ENCODE measurements at places on chromosomes 2 and 18. TPM values are rescaled to one million over a fixed set of nuclear protein-coding genes. Genes with fewer than 3 reads are reported as not detected.
A peak's percentile ranks its signal among the peaks of the same experiment; 100 is the strongest.

GRCh38 chr2:218217360-218218267 lies 625 bp downstream of the ARPC2 start:
- peak overlapping the region; percentile 93 for H3K4me3 ChIP-seq
- no peaks in the 10 kb centered on the region for H3K36me3 ChIP-seq
- DNase-seq = peak; percentile 60
- H3K4me1 ChIP-seq = peaks cover 27% of the 10 kb centered on the region
- H3K27ac ChIP-seq = peak overlapping the region; percentile 80

DNA sequence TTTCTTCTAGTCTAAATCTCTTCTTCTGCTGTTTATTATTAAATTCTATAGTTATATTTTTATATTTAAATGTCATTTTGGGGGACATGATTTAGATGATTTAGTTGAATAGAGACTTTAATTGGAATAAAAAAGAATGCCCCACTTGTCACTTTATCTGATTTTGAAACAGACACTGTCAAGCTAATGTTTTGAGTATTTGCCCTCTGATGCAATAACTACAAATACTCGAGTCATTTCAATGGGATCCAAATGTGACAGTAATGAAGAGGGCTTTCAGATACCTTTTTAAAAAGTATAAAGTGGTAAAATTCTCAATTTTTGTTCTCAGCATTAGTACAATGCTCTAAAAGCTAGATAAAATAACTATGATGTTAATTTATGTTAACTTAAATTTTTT lies 257.3 kb upstream of the SESTD1 start:
- H3K4me1 ChIP-seq = no peaks in the 10 kb centered on the region
- H3K27me3 ChIP-seq = no peaks in the 10 kb centered on the region
- no peaks in the 10 kb centered on the region for H3K36me3 ChIP-seq

DNA sequence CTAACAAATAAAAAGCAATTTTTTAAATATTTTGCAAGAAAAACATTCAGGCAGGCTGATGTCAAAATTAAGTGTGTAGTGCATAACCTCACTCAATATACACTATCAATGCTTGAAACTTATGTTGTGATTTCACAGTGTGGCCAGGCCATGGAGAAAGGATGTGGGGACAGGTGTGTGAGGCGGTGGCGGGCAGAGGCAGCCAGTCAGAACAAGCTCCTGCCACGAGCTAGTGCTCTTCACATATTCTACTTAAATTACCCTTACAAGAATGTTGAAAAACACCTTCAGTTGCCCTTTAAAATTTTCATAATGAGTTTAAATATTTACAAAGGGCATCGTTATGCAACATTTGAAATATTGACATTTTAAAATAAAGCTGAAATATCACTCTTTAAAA lies 43.2 kb downstream of the CYB5A start:
- no peak overlapping the region for H3K4me3 ChIP-seq
- H3K36me3 ChIP-seq = peaks cover 6% of the 10 kb centered on the region
- no peaks in the 10 kb centered on the region for H3K27me3 ChIP-seq
- DNase-seq = no peak
- H3K4me1 ChIP-seq = no peaks in the 10 kb centered on the region

DNA sequence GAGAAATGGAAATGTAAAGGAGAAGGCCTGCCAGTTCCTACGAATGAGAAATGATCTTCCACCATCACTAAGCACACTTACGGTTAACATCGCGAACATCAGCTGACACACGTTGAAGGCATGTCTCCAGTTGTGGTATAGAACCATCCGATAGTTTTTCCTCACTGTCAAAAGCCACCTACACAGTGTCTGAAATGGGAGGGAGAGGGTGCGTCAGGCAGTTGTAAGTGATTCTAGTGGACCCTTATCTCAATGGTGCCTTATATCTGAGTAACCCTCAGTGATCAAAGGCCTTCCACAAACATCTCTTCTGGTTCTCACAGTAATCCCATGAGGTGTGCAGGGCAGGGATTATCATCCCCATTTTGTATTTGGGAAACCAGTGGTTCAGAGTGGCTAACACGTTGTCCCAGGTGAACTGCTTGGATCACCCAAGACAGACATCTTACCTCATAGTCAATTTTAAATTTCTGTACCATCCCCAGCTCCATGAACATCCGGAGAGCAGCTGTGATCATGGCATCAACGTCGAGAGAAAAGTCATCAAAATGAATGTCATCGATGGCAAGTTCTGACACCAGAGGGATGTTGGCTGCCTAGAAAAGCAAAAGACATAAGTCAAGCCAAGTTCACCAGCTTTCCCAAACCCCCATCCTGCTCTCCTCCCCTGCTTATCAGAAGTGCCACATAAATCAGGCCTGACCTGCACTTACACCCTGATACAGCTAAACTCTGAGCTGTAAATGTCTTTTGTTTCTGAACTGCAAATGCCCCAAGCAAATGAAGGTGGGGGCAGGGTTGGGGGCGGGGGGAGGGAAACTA lies 335.2 kb downstream of the AGPS start:
- no peak overlapping the region for H3K27ac ChIP-seq
- no peak overlapping the region for H3K4me3 ChIP-seq
- H3K27me3 ChIP-seq = no peaks in the 10 kb centered on the region
- no peak for DNase-seq

GRCh38 chr2:99926986-99927385 lies 215.4 kb downstream of the AFF3 start:
- no peak for DNase-seq
- peaks cover 16% of the 10 kb centered on the region for H3K4me1 ChIP-seq
- H3K36me3 ChIP-seq = peaks cover 4% of the 10 kb centered on the region
- no peak overlapping the region for H3K27ac ChIP-seq

DNA sequence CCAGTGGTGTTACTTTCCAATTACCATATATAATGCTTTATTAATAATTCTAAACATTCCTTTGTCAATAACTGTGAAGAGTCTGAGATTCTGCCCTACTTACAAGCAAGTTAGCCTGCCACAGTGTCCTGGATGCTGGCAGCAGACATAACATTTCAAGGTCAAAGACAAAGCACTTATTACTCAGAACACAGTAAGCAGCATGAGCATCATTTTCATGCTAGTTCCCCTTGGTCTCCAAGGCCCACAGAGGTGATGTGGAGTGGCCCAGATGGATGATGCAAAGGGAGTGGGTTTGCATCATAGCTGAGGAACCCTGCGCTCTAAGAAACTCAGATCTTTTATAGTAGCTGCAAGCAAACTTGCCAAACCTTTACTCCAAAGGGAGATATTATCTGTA lies 349.7 kb downstream of the ZEB2 start:
- H3K27me3 ChIP-seq = no peaks in the 10 kb centered on the region
- H3K4me1 ChIP-seq = peaks cover 3% of the 10 kb centered on the region
- no peaks in the 10 kb centered on the region for H3K36me3 ChIP-seq
- no peak overlapping the region for H3K27ac ChIP-seq

- peaks cover 2% of the 10 kb centered on the region for H3K27me3 ChIP-seq
- no peak overlapping the region for H3K27ac ChIP-seq
These were observed 199.6 kb upstream of the FBXO11 start for GRCh38 chr2:48105848-48106247.

ITGA6 gene
- total RNA-seq = 0.81 TPM

DNA sequence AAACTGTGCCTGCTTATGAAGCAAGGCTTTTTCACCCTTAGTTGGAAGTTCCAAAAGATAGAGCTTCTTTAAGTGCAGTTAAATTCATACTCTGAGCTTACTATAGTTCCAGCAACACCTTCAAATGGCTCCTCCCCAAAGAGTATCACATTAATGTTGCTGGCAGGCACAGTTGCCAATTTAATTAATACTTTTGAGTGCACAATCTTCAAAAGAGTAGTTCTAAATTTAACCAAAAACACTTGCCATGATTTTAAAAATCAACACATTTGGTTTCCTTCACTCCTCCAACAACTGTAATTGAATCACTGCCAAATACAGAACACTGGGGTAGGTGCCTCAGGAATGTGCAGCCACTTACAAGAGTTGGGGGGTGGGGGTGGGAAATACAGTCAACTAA lies 150.6 kb upstream of the UBE2E3 start:
- H3K4me1 ChIP-seq = no peaks in the 10 kb centered on the region
- no peak for DNase-seq
- no peak overlapping the region for H3K4me3 ChIP-seq
- no peak overlapping the region for H3K27ac ChIP-seq

GRCh38 chr2:106270471-106270891 lies 76.4 kb upstream of the UXS1 start:
- DNase-seq = no peak
- no peak overlapping the region for H3K27ac ChIP-seq
- H3K4me1 ChIP-seq = peaks cover 1% of the 10 kb centered on the region
- H3K4me3 ChIP-seq = peak overlapping the region; percentile 82
- no peaks in the 10 kb centered on the region for H3K27me3 ChIP-seq

BOLL gene
- total RNA-seq = not detected

DNA sequence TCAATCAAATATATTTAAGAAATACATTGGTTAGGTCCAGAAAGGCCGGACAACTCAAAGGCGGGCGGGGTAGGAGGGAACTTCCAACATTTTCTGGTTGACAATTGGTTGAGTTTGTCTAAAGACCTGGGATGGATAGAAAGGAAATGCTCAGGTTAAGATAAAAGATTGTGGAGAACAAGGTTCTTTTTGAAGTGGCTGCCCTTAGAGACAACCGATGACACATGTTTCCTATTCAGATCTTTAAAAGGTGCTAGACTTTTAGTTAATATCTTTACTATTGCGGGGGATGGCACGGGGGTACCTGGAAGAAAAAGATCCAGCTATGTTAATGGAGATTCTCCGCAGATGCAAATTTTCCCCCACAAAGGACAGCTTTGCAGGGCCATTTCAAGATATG lies 10.0 kb upstream of the AP1S3 start:
- H3K27me3 ChIP-seq = peaks cover 2% of the 10 kb centered on the region
- no peak overlapping the region for H3K27ac ChIP-seq
- no peak for DNase-seq
- H3K4me1 ChIP-seq = no peaks in the 10 kb centered on the region

DNA sequence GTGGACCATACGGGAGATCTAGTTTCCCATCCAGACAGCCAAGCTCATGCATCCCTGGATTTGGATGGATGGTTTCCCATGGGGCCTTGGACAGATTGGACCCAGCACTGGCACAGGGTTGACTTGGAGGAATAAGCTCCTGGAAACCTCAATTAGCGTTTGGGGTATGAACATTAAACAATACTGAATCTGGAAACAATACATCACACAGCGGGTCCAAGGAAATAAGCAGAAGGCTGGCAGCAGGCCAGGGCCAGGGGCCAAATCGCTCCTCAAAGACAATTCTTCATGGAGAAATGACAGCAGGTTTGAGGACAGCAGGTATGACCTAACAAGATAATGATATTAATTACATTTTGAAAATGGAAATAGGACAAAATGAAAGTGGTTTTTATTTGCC lies 540.6 kb downstream of the RIT2 start:
- no peaks in the 10 kb centered on the region for H3K27me3 ChIP-seq
- no peaks in the 10 kb centered on the region for H3K36me3 ChIP-seq
- peak overlapping the region; percentile 6 for H3K27ac ChIP-seq
- peaks cover 3% of the 10 kb centered on the region for H3K4me1 ChIP-seq
- no peak for DNase-seq

DNA sequence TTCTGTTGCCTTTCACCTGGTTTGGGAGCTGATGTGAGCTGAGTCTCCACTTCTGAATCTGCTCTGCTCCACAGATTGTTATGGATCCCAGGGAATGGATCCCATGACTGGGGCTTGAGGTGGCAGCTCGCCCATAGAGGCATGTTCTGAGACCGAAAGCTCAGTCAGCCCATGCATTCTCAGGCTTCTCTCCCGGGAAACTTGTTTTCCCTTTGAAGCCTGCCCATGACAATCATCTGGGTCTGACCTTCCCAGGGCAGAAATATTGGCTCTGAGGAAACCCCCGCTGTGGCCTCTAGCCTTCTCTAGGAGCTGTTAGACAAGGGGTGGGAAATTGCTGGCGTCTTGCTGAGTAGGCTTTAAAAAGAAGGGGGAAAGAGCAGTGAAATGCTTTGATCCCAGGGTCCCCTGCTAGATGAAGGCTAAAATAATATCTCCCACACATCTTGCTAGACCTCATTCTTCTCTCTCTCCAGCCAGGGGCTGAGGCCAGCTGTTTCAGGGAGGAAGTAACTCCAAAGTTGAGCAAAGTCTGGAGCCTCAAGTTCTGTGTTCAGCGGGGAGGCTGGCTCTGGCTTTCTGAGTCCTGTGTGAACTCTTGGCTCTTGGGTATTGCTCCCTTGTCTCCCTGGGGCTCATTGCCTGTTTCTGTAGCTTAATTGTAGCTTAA lies 2.0 kb downstream of the VAMP8 start:
- no peaks in the 10 kb centered on the region for H3K36me3 ChIP-seq
- H3K27me3 ChIP-seq = peaks cover 6% of the 10 kb centered on the region

MPP4 gene
- 0.25 TPM for total RNA-seq

- no peak overlapping the region for H3K27ac ChIP-seq
- H3K27me3 ChIP-seq = peaks cover 1% of the 10 kb centered on the region
- no peak overlapping the region for H3K4me3 ChIP-seq
- DNase-seq = no peak
These were observed 3.2 kb downstream of the TMEM182 start for GRCh38 chr2:102765061-102765460.

GRCh38 chr2:204452464-204453023 lies 92.7 kb upstream of the PARD3B start:
- H3K4me1 ChIP-seq = peaks cover 43% of the 10 kb centered on the region
- H3K27ac ChIP-seq = peak overlapping the region; percentile 92
- H3K36me3 ChIP-seq = no peaks in the 10 kb centered on the region
- peak overlapping the region; percentile 37 for H3K4me3 ChIP-seq
- no peaks in the 10 kb centered on the region for H3K27me3 ChIP-seq
- no peak for DNase-seq

- no peaks in the 10 kb centered on the region for H3K4me1 ChIP-seq
- no peak for DNase-seq
- H3K27me3 ChIP-seq = no peaks in the 10 kb centered on the region
- no peak overlapping the region for H3K27ac ChIP-seq
These were observed 31.7 kb downstream of the L3MBTL4 start for GRCh38 chr18:6382963-6383362.

DNA sequence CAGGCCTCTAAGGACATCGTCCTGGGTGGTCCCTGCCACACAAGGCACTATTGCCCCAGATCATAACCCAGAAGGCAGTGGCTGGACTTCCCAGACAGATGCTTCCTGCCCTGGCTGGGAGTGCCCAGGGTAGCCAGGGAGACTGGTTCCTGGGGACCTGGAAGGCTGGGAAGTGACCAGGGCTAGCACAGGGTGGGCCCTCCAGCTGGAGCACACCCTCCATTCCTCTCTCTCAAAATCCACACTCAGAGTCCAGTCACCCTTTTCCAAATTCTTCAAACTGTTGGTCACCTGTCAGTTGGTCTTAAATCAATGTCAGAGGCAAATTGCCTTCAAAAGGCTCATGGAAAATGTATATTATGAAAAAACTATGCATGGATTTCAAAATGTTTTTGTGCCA lies 11.6 kb upstream of the TUBB6 start:
- no peak overlapping the region for H3K4me3 ChIP-seq
- no peak for DNase-seq
- H3K27me3 ChIP-seq = peaks cover 3% of the 10 kb centered on the region
- peaks cover 3% of the 10 kb centered on the region for H3K4me1 ChIP-seq
- no peaks in the 10 kb centered on the region for H3K36me3 ChIP-seq
- H3K27ac ChIP-seq = no peak overlapping the region

SALL3 gene
- 23.4 TPM for total RNA-seq

DNA sequence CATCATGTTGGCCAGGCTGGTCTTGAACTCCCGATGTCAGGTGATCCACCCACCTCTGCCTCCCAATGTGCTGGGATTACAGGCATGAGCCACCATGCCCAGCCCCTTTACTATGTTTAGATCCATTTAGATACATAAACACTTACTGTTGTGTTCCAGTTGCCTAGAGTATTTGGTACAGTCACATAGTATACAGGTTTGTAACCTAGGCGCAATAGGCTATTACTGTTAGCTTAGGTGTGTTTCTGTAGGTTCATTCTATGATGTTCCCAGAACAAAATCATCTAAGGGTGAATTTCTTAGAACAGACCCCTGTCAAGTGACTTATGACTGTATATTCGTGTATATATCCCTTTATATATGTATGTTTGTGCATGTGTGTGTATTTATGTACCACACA lies 61.8 kb downstream of the MYCN start:
- no peaks in the 10 kb centered on the region for H3K36me3 ChIP-seq
- no peak overlapping the region for H3K4me3 ChIP-seq
- H3K27me3 ChIP-seq = peaks cover 5% of the 10 kb centered on the region
- H3K27ac ChIP-seq = no peak overlapping the region
- H3K4me1 ChIP-seq = peaks cover 14% of the 10 kb centered on the region
